ENCODE measurements at places on chromosomes 3 and 15.

DNA sequence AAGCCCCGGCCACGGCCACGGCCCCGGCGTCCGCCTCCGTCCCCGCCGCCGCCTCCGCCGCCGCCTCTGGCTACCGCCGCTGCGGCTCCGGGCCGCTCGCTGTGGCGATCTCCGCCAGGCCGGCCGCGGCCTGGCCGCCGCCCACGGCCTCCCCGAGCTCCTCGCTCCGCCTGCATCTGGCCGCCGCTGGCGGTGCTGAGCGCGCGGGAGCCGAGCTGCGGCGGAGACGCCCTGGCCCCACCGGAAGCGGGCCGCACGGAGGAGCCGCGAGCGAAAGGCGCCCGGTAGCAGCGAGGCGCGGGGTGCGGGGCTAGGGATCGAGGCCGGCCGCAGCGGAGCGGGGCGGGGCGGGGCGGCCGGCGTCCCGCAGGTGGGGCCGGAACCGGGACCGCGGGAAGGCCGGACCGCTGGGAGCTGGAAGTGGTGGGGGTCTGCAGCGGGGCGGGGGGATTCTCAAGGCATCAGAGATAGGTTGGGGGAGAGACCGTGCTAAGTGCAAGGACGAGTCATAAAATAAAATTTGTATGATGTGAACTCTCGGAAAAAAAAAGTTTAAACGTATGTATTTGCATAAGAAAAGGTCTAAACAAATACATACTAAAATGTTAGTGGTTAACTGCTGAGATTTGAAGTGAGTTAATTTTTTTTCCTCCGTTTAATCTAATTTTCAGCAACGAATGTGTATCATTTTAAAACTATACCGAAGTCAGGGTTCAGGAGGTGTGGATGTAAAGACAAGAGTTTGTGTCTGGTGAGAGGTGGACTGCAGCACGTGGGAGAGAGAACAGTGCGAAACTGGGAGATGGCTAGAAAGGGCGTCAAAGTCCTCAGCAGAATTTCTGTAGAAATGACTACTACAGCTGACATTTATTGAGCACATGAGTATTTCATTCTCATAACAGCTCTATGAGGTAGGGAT lies at the start of gene AVEN:
Gene AVEN (minus strand): TSS at position 334 of the 919 bp plus-strand sequence. CDS start 158 bp downstream, at position 176.
- DNase-seq, result peak; percentile 12

DNA sequence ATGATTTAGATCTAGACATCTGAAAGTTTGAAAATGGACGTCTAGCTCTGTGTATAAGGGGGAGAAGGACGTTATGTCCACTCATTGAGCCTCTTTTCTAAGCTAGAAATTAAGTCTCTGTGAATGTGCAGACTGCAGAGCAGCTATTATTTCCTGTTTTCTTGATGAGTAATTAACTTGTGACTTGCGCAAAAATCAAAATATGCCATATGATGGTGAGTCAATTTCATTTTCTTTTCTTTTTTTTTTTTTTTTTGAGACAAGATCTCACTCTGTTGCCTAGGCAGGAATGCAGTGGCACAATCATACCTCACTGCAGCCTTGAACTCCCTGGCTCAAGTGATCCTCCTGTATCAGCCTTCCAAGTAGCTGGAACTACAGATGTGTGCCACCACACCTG lies 14.1 kb downstream of the LACTB start:
- DNase-seq, result no peak

DNA sequence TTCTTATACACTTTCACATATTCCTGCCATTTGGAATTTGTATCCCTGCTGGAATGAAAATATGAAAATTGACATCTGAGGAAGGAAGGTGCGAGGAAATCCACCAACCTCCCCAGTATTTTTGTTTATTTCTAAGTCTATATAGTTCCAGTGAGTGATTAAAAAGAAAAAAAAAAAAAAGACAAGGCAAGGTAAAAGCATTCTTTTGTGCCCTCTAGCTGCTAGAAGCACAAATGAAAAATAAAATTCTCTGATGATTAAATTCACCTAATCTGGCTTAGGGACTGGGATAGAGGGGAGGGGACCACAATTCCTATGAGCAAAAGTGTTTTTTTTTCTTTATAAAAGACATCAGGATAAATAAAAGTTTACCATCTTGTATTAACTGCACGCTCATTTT lies 370.9 kb downstream of the NR2F2 start:
- no peak for DNase-seq

DNA sequence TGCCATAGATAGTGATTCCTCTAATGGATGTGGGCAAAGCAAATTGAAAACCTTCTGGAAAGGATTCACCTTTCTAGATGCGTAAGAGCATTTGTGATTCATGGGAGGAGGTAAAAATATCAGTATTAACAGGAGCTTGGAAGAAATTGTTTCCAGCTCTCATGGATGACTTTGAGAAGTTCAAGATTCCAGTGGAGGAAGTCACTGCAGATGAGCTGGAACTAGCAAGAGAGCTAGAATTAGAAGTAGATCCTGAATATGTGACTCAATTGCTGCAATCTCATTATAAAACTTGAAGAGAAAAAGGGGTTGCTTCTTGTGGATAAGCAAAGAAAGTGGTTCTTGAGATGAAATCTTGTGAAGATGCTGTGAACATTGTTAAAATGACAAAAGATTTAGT lies 88.0 kb upstream of the ACKR4 start:
- no peak for DNase-seq

GRCh38 chr15:95874637-95875036 lies 455.9 kb upstream of the NR2F2 start:
- no peak for DNase-seq

GRCh38 chr3:179302111-179302510 lies 20.7 kb upstream of the ZNF639 start:
- DNase-seq, result no peak

DNA sequence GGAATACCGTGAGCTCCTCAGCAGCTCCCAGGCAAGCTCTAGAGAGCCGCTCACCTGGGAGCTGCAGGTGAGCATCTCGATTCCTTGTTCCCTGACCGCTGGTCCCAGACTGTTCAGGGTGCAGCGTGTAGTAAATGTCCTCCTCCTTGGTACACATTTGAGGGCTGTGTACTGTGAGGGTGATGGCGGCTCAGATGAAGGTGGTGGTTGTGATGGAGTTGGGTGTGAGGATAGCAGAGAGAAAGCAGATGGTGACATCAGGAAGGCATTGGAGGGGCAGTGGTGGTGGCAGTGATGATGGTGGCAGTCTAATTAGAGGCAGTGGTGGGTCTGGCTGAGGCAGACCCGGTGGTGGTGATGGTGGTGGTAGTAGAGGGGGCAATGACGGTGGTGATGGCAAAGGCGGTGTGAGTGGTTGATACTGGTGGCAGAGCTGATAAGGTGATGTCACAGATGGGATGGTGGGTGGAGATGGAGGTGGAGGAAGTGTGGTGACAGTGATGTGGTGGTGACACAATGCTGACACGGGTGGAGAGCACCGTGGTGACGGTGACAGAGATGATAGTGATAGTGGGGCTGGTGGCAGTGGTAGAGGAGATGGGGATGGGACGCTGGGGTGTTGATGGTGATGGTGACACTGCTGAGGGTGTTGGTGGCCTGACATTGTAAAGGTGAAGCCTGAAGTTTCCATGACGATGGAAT lies at the start of gene DNAJB8:
Gene DNAJB8 (minus strand): TSS at position 51 of the 702 bp plus-strand sequence. CDS start 3,645 bp downstream, outside the sequence.
- peak; percentile 16 for DNase-seq

- DNase-seq, result no peak
Measured at GRCh38 chr3:179000144-179000543, 71.5 kb downstream of the ZMAT3 start.

GRCh38 chr15:64596701-64597476 lies 136.5 kb downstream of the ZNF609 start:
- DNase-seq, result peak; percentile 27

DNA sequence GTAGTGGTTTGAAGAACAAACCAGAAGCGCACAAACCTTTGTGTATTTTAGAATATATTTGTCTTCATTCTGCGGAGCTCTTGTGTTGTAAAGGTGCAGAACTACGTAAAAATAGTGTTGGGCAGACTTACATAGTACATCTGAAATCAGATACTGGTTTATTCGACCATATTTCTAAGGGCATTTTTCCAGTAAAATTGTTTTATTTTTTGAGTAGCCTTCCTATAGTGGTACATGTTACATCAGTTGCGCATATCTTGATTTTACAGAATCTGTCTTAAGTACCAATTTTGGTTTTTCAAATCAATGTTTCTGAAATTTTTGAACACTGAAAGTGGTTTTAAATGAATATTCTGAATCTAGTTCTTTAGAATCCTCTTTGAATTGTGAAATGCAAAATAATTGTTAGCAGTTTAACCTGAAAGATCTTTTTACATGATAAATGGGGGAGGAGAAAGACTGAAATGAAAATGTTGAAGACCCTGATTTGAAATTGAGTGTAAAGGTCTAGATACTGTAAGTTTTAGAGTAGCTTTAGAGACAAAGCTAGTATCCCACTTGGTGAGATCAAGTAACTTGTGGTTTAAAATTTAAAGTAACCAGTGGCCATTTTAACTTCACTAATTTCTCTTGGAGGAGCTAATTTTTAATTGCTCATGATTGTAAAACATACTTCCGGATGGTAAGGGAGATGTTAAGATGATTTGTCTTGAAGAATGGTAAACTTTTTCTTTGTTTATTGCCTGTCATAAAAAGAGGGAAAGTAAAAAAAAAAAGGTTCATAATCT lies 15.5 kb upstream of the CHD2 start:
- no peak for DNase-seq

DNA sequence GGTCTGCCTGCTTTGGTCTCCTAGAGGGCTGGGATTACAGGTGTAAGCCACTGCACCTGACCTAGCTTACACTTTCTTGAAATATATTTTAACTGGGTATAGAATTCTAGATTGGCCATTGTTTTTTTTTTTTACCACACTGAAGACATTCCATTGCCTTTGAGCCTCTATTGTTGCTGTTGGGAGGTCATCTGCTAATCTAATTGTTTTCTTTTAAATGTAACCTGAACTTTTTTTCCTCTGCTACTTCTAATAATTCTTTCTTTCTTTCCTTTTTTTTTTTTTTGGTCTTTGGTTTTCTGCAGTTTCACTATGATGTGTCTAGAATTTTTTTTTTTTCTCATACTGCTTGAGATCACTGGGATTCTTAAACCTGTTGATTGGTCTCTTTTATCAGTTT lies 28.1 kb downstream of the ERICH6 start:
- DNase-seq, result no peak

GRCh38 chr15:48928877-48929538 lies 34.7 kb downstream of the SHC4 start:
- DNase-seq, result no peak

- no peak for DNase-seq
Measured at GRCh38 chr3:102916532-102916931, 481.7 kb downstream of the ZPLD1 start.

- DNase-seq, result no peak
Measured at GRCh38 chr3:42473083-42473932, 29.1 kb upstream of the VIPR1 start.

GRCh38 chr3:123682781-123683504 lies 98.1 kb upstream of the HACD2 start:
- DNase-seq, result no peak

GRCh38 chr3:12895391-12896062 lies 54.2 kb upstream of the RPL32 start:
- no peak for DNase-seq

- no peak for DNase-seq
Measured at GRCh38 chr3:106120356-106120755, 251.5 kb upstream of the CBLB start.

- DNase-seq, result no peak
Measured at GRCh38 chr15:88839146-88839545, 35.9 kb downstream of the ACAN start.

GRCh38 chr3:195690951-195691350 lies 29.8 kb upstream of the MUC20 start:
- DNase-seq, result no peak

GRCh38 chr3:167110901-167111300 lies 269.2 kb downstream of the ZBBX start:
- no peak for DNase-seq

DNA sequence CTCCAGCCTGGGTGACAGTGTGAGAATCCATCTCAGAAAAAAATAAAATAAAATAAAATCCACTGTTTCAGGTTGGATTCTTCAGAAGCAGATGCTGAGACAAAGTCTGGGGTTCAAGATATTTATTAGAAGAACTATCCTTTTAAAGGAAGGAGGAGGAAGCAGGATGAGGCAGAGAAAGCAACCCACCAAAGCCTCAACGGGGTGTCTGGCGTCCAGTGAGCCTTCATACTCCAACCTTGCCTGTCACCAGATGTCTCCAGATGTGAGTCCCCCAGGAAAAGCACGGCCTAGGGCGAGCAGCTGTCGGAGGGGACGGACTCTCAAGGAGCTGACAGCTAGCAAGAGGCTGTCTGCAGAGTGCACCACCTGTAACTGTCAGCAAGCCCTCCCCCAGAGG lies 37.3 kb downstream of the MB21D2 start:
- no peak for DNase-seq

GRCh38 chr3:109784285-109784684 lies 446.9 kb upstream of the DPPA4 start:
- no peak for DNase-seq

DNA sequence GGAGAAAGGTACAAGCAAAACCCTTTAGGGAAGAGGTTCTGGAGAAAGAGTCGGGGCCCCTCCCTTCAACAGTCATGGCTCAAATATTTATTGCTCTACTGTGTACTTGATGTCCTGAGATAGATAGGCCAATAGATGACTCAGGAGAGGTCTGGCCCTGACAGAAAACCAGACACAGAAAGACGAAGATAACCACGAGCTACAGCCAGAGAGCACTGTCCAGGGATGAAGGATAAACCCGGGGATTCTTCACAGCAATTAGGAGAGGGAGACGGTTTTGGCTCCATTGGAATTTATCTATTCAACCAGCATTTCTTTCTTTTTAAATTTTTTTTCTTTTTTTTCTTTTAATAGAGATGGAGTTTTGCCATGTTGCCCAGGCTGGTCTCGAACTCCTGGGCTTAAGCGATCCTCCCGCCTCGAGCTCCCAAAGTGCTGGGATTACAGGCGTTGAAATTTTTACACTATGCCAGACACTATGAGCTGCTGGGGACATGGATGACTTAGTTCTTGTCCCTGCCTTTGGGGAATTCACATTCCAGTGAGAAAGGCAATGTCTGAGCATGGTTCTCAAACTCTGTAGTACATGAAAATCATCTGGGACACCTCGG lies 4.6 kb upstream of the CIDEC start:
- DNase-seq, result no peak

DNA sequence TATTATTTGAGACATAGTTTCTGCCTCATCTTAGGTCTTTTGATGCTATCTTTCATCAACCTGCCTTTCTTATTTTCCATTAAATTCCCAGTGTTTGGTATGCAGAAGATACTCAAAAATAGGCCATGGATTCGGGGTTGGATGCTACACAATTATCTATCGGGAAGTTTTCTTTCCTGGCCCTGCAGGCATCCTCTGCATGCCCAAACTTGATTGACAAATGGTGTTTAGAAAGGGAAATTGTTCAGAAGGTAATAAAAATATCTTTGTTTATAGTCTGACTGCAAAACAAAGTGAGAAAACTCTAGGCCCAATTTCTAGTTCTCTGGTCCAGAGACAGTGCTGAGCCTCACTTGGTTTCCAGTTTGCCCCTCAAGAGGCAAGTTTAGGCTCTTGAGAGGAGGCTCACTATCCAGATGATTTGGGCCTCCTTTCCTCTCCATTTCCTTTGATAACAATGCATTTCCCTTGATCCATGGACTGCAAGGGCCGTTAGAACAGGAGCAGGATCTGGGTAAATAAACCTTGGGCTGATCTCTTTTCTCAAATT lies 157.1 kb upstream of the DPH6 start:
- no peak for DNase-seq
